ENCODE measurements at places on chromosomes 2 and 18.

- DNase-seq, result no peak
Observed at GRCh38 chr2:162430323-162430722, 86.4 kb downstream of the GCA start.

- DNase-seq, result no peak
Observed at GRCh38 chr2:13113002-13113401, 396.3 kb downstream of the TRIB2 start.

DNA sequence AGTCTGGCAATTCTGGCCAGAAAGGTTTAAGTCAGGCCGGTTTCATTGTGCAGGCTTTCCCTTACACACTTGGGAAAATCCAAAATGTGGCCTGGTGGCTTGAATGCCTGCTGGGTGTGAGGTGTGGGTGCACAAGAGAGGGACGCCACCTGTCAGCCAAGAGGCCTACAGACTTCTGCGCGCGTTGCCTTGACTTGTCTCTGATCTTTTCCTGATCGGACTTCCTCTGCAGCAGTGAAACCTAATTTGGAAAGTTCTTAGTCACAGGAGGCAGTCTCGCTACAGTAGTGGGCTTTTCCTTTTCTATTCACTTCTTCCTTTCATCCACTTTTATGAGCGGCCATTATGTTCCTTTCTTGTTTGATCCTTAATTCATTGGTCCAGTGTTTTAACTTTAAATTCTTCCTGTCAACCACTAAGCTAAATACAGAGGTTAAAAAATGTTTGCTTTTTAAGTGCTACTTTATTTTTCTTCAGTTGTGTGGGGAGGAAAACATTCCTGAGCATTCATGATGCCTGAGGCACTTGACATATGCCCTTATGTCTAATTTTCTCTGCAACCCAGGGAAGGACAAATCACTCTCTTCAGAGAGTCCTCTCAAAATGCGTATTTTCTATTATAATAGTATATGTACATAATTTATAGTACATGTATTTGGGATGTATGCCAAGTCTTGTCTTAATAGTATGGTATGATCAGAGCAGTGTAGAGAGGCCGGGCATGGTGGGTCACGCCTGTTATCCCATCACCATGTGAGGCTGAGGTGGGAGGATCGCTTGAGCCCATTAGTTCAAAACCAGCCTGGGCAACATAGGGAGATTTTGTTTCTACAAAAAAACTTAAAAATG, 128.9 kb downstream of the WDSUB1 start:
- no peak for DNase-seq

DNA sequence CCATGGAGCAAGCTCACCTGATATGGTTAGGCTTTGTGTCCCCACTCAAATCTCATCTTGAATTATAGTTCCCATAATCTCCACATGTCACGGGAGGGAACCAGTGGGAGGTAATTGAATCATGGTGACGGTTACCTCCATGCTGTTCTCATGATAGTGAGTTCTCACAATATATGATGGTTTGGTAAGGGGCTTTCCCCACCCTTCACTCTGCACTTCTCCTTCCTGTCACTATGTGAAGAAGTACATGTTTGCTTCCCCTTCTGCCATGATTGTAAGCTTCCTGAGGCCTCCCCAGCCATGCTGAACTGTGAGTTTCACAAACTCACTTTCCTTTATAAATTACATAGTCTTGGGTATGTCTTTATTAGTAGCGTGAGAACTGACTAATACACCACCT, 435.7 kb upstream of the ID2 start:
- DNase-seq, result no peak

DNA sequence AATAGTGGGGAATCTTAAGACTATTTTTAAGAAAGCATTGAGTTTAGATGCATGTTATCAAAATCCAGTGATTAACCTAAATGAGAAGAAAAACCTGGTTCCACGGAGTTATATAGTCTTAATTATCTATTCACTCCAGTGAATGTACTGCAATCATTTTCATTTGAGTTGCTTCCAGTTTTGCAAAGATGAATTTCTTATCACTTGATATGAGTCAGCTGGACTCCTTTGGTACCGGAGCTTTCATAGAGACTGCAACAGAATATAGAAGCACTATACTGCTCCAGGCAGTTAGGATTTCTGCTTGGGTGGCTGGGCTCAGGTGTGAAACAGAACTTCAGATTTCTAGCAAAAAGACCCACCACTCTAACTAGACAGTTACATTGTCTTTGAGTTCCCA, 92.2 kb upstream of the NFU1 start:
- DNase-seq, result no peak

DNA sequence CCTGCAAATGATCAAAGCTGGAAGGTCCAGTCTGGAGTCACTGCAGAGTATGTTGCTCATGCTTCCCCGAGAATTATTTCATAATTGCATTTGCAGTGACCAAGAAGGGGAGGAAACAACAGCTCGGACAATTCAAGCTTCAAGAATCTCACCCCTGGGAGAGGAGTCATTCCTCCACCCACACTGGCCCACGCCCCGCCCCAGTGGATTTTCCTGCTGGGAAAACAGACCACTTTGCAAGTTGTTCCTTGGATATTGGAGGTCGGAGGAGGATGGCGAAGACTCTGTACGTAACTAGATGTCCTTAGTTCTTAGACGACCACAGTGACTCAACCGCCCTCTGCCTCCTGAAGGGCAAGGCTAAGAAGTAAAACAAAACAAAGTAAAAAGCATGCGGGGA, 159.4 kb downstream of the TPO start:
- DNase-seq, result peak; percentile 13

DNA sequence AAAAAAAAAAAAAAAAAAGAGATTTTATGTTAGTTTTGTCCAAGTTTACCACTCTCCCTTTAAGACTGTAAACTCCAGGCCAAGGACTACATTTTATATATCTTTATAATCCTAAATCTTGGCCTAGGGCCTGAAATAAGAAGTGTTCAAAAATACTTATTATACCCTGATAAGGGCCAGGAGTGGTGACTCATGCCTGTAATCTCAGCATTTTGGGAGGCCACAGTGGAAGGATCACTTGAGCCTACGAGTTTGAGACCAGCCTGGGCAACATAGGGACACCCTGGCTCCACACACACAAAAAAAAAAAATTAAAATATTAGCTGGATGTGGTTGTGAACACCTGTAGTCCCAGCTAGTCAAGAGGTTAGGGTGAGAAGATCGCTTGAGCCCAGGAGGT, 12.7 kb downstream of the TRIP12 start:
- DNase-seq, result no peak

GRCh38 chr2:195477248-195477995, 179.6 kb upstream of the SLC39A10 start:
- no peak for DNase-seq

DNA sequence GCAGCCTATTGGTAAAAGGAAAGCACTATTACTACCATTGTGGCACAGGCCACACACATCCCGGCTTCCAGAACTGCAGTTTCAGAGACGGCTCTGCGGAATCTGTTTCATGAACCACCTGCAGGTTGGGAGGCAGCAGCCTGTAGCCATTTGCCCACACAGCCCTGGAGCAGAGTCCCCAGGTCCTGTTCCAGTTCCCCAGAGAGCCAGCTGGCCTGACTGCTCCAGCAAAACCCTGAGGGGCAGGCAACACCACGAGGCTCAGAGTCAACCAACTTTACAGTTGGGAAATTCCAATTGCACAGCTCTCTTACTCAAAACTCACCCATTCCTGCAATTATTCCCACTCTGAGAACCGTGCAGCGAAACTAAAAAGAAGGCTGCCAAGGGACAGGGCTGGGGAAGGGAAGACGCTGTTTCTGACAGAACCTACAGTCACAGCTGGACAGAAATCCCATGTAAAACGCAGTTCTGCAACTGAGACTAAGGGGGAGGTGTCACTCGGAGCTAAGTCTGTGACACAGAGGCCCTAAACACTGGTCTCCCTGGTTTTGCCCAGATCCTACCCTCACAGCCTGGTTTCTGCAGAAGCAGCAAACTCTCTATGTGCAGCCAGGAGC, 219.4 kb downstream of the TMEM163 start:
- no peak for DNase-seq

DNA sequence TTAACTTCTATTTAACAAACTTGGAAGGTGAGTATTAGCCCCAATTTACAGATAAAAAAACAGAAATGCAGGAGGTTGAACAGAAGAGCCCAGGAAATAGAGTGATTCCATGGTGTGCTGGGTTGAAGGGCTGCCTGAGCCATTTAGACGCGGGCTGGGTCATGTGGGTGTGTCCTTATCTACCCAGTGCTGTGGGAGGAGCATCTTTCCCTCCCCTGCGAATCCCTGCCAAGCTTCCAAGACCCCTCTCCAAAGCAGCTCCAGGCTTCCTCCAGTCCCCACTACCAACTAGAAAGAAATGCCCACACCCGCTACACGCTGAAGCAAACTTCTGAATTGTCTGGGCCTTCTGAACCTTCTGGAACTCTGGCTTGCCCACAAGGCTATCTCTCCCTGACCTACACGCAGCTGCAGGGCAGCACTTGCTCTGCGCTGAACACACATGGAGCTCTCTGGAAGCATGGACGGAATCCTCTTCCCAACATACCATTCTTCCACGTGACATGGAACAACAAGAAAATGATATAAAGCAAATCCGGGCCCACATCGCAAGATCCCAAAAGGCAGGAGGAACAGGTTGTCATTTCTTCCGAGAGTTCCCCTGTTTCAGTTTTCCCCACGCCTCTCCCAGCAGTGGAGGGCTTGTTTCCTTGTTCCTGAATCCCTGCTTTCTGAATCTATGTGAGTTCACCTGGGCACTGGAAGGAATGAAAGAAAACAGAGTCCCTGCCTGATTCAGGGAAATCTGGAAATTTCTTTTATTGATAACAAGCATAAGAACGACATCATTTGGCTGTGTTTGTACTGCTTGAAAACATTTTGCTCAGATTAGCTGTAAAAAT, 562.7 kb upstream of the ID2 start:
- no peak for DNase-seq

- DNase-seq, result no peak
Observed at GRCh38 chr2:73897240-73897583, 4.4 kb downstream of the ACTG2 start.

GRCh38 chr18:32879497-32879896, 106.7 kb upstream of the KLHL14 start:
- DNase-seq, result no peak

- no peak for DNase-seq
Observed at GRCh38 chr18:51006948-51007789, 22.8 kb upstream of the SMAD4 start.

Measured in femur (tissue), 1 donor.